ENCODE measurements at places on chromosomes 12 and 14.

DNA sequence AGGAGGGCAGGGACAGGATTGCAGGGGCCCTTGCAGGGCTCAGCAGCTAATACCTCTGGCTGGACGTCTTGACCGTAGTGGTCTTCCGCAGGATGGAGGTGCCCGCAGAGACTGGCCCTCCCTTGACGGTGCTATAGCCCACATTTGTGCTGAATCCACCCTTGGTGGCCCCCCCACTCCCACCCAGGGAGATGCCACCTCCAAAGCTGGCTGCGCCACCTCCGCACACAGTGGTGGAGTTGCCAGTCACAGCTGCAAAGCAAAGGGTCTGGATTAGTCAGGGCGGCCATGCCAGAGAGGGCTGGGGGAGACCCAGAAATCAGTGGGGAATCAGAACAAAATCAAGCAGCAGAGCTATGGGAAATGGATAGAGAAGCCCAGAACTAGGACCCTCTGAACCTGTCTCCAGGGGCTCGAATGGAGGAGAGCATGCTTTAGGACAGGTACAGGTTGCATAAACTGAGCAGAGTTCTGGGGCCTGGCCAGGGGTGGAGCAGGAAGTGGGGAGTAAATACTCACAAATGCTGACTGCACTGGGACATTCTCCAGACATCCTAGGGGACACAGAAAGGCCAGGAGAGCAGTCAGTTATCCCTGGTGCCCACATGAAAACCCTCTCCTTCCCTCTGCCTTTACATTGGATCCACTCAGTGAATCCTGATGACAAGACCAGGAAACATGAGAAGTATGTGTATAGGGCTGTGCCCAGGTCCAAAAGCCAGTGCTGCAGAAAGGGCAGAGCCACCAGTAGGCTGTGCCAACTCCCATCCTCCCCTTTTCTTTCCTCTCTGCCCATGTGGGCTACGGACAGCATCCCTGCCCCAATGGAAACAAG, 8.1 kb upstream of the KRT4 start:
- DNase-seq: no peak

GRCh38 chr12:51335931-51336330, 10.5 kb downstream of the CELA1 start:
- DNase-seq: no peak

DNA sequence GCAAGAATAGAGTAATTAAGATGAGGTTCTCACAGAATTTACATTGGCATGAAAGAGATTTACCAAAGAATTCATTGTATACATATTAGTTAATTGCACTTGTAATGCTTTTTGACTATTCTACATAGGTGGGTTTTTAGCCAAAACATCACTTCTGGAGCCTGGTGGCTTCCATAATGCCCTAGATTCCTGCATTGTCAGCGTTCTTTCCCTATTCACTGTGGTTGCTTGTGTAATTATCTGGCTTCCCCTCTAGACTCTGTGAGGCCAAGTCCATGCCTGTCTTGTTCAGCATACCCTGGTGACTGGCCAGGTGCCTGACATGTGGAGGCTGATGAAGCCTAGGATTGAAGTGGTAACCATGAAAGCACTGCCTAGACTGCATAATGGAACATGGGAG, 41.2 kb downstream of the TDP1 start:
- no peak for DNase-seq

DNA sequence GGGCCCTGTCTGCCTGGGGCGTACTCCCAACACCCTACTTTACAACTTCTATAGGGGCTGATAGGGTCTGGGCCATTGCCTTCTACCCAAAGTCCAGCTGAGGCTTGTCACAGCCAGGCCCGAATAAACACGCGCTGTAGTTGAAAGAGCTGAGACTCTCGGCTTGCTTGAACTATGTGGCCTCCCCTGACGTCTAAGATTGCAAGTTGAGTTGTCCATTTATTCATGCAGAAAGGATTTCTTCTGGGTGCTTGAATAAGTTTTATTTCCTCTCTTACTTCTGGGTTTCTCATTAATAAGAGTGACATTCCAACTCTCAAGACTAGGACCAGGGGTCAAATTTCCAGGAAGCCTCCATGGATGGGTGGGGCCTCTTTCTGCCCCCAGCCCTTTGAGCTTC, 74.4 kb upstream of the VRK1 start:
- no peak for DNase-seq

DNA sequence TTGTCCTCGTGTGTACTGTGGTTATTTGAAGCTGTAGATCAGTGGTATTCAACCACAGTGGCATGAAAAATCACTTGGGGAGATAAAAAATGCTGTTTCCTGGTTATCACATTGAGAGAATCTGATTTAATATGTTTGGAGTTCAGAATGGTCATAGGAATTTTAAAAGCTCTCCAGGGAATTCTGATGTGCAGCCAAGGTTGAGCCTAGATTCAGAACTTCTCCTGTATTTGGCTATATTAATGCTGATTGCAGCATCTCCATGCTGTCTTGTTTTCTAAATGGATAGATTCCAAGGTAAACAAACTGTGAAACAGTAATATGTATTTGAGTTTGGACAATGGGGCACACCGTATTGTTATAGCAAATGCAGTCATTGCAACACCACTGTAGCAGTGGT, 982.2 kb upstream of the FBXO33 start:
- DNase-seq: no peak

- no peak for DNase-seq
Measured at GRCh38 chr14:69953266-69953915, 74.2 kb downstream of the SMOC1 start.

- no peak for DNase-seq
Measured at GRCh38 chr12:56330936-56331490, 2.8 kb downstream of the PAN2 start.

- no peak for DNase-seq
Measured at GRCh38 chr14:81153187-81153586, 67.6 kb downstream of the GTF2A1 start.

GRCh38 chr12:6112004-6112403, 12.5 kb downstream of the VWF start:
- no peak for DNase-seq

DNA sequence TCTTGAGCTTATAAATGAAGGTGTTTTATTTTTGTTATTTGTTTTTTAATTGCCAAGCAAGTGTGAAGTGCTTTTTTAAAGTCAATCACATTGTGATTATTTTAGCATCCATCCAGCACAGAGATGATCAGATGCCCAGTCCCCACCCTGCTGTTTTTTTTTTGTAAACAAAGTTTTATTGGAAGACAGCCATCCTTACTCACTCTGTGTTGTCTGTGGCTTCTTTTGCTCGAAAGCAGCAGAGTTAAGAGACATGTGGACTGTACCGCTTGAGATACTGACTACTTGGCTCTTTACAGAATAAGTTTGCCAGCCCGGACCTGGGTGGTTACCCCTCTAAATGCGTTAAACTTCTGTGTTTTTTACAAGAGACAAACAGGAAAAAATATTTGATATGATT, 30.9 kb upstream of the AMN start:
- no peak for DNase-seq

- DNase-seq: no peak
Measured at GRCh38 chr14:61517911-61518384, 177.4 kb upstream of the HIF1A start.

DNA sequence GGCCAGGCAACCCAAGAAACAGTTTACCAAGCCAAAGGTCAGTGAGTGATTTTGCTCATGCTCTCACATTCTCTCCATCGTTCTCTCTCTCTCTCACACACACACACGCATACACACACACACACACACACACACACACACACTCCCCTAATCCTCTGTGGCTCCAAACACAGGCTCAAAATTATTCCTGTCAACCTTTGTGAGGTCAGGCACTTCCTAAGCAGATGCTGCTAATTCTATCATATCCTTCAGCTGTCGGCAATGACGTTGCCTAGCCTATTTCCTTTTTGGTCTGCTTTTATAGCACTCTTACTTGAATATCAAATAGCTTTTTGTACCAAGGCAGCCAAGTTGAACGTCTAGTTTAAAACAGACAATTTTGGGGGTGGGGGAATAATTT, 98.9 kb upstream of the EGLN3 start:
- no peak for DNase-seq

GRCh38 chr14:93824518-93825234, 36.4 kb upstream of the PRIMA1 start:
- DNase-seq: no peak

- DNase-seq: peak; percentile 58
Measured at GRCh38 chr12:54173066-54173726, 15.6 kb downstream of the SMUG1 start.

- no peak for DNase-seq
Measured at GRCh38 chr14:96038920-96039632, at the start of gene C14orf132. TSS of gene C14orf132 (plus strand) at chr14:96039362. CDS start at chr14:96039501, 139 bp downstream.

DNA sequence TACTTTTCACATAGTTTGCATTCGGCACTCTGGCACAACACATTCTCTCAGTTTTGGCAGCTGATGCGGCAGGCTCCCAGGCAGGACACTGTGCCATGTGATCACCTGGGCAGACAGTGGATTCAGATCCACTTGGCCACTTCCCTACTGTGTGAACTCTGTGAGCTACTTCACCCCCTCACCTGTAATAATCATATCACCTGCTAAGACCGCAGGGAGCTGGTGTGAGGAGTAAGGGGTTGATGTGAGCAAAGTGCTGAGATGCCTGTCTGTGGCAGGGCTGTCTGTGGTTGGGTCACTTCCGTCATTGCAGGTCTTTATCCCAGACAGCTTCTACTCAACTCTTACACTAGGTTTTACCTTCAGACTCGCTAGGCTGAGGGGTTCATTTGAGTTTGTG, 50.4 kb upstream of the AMN start:
- DNase-seq: no peak

GRCh38 chr12:32671930-32672780, 6.9 kb upstream of the DNM1L start:
- DNase-seq: peak; percentile 86

GRCh38 chr12:16437926-16438325, 90.5 kb downstream of the MGST1 start:
- DNase-seq: no peak

GRCh38 chr14:67514203-67514607, 18.9 kb upstream of the PLEKHH1 start:
- DNase-seq: no peak

GRCh38 chr14:21268617-21269251, 508 bp downstream of the HNRNPC start:
- no peak for DNase-seq

- no peak for DNase-seq
Measured at GRCh38 chr14:31465111-31465510, 7.8 kb upstream of the DTD2 start.

DNA sequence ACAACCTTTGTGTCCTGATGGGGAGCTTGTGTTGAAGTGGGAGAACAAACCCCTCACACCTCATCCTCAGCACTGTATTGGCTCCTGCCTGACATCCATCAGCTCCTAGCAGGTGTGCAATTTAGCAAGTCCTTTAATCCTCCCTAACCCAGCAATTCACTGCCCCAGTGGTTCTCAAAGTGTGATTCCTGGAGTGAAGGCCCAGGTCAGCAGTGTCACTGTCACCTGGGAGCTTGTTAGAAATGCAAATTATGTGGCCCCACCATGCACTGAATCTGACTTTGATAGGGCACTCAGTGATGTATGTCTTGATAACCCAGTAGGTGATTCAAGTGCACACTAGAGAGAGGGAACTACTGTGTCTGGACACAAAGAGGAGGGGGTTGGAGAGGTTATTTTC, 133.6 kb downstream of the FGD4 start:
- DNase-seq: no peak

DNA sequence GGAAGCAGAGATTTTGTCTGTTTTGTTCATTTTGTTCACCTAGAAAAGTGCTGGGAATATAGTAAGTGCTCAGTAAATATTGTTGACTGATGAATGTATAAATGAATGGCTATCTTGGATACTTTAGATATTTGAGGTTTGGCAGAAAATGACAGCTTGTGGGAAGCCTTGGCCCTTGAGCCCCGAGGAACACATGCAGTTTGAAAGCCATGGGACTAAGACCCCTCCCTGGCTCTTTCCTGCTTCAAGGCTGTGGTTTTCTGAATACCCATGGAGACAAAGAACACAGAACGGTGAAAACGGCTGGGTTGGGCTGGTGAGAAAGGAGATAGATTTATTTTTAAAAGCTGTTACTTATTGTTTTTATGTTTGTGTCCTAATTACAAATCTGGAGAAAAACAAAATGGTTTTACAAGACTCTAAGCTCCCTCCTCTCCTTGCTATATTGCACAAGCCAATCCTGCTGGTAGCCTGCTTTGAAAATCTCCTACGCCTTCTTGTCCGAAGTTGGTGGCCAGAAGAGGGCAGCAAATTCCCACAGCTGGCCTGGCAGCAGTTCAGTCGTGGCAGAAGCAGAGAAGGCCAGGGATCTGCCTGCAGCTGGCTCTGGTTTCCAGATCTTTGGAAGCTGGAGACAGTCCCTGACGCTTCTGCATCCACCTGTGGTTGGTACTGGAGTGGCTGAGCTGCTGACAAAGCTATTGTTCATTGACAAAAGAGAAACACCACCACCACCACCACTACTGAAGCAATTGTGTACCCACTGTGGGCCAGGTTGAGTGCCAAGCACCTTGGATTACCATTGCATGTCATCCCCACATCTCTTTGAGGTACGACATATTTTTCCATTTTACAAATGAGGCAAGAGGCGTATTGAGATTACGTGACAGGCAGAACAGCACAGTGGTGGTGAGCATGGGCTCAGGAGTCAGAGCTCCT, 5.2 kb upstream of the KRT85 start:
- DNase-seq: peak; percentile 32

DNA sequence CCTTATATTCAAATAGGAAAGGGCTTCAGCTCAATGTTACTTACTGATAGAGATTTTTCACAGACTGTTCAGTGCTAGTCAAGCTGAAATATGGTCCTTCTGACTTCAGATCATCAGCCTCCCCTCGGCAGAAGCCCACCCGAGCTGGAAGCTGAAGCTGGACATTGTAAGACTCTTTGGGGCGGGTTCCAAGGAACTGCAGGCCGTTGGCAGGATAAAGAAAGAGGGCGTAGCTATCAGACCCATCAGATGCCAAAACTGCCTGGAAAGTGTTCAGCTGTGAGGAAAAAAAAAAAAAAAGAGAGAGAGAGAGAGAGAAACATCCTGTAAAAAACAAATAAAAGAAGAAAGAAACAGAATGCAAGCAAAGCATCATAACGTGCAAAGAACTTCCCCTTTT, 8.8 kb downstream of the NID2 start:
- no peak for DNase-seq

- DNase-seq: no peak
Measured at GRCh38 chr14:50334211-50334610, 22.1 kb downstream of the DMAC2L start.

DNA sequence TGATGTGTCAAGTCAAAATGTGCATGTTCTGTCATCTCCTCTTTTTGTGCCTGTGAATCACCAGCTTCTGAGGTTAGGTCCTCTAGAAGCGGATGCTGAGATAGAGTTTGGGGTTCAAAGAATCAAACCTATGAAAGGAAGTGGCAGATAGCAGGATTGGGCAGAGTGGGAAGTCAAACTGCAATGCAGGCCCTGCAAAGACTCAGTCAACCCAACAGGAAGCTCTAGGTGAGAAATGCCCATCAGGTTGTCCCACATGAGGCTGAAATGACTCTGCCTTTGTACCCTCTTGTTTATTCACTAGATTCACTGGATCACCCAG, 4.5 kb upstream of the MIA2 start:
- no peak for DNase-seq
